ENCODE measurements at places on chromosomes 7 and 10.

- no peak for DNase-seq
These were observed 72.2 kb downstream of the MAPK8 start for GRCh38 chr10:48378675-48379074.

GRCh38 chr7:141652691-141653090, 49.3 kb downstream of the DENND11 start:
- no peak for DNase-seq

DNA sequence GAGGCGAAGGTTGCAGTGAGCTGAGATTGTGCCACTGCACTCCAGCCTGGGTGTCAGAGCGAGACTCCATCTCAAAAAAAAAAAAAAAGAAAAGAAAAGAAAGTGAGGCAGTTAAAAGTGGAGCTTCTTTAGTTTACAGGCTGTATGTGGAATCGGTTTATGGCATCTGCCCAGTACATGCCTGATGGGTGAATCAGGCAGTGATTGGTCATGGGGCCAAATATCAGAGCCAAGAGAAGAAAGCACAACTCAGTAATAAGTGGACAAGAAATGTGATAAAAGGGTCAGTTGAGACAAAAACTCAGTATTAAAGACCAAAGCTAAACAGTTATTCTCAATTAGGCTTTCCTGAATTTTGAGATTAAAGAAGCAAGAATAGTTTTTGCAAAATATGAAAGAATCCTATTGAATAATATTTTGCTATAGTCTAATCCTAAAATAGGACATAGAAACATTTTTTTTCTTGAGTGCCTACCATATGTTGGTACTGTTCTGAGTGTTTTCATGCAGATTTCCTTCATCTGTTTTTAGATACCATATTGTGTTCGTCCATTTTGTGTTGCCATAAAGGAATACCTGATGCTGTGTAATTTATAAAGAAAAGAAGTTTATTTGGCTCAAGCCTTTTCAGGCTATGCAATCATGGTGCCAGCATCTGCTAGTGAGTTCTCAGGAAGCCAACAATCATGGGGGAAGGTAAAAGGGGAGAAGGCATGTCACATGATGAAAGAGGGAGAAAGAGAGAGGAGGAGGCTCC, 14.4 kb downstream of the CDC14C start:
- DNase-seq: no peak

DNA sequence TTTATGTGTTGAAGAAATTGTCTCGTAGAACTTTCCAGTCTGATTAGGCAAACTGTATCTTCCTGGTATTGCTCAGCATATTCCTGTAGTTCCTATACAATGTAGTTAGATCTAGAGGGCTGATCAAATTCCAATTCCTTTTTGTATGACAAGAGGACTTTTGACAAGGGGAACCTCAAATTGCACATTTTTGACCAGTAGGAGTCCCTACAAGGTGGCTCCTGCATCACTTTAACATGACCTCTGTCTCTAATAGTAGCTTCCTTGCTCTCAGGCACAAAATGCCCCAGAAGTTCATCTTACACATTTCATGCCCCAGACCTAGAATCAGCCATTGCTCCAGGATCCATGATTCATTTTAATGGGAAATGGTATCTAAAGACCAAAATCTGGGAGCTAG, 18.7 kb downstream of the HERPUD2 start:
- no peak for DNase-seq

DNA sequence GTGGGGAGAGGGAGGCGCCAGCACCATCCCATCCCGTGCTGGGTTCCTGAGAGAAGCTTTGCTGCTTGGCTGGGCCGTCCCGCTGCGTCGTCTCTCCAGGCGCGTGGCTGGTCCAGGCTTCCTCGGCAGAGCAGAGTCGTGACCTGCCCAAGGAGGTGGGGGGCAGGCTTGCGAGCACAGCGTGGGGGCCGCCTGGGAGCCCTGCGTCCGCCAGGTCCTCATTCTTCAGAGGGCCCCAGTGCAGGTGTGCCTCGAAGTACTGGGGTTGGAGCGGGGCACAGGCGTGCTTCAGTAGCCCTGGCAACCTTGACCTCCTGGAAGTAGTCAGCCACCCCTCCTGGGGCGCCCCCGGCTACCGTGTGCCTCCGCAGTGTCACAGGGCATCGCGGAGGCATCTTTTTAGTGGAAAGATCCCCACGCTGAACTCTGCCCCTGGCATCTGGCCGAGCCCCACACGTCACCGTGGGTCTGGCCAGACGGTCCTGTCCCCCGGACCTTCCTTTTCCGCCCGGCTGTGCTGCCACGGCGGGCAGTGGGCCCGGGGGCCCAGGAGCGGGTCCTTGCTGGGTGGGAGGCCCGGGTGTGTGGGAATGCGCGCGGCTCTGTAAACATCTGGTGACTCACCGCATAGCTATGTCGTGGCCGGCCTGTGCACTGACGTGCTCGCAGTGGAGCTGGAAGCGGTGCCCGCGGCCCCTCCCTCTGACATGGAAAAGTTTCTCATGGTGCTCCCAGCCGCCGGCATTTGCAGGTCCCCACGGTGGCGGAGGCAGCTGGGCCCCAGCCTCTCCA, 6.4 kb downstream of the MAFK start:
- DNase-seq: peak; percentile 97

DNA sequence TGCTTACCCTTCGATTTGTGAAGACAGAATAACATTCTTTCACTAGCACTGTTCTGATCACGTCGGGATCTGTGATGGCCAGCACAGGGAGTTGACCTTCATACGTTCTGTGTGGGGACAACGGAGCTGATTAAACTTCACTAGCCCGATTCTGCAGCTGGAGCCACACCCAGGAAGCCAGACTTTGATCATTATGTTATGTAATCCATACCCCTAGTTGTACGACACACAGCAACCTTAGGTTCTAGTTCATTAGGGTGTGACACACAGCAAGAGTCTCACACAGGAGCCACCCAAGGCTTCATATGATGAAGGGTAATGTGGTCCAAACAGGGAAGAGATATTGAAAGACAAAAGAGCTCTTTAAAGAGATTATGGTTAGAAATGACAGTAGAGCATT, 7.2 kb downstream of the CYP3A5 start:
- DNase-seq: no peak

GRCh38 chr7:117014099-117014656, 60.9 kb downstream of the ST7 start:
- DNase-seq: no peak

GRCh38 chr7:15600298-15600697, 38.5 kb upstream of the AGMO start:
- no peak for DNase-seq

- DNase-seq: no peak
These were observed 78.6 kb upstream of the ADRB1 start for GRCh38 chr10:113965077-113965476.

DNA sequence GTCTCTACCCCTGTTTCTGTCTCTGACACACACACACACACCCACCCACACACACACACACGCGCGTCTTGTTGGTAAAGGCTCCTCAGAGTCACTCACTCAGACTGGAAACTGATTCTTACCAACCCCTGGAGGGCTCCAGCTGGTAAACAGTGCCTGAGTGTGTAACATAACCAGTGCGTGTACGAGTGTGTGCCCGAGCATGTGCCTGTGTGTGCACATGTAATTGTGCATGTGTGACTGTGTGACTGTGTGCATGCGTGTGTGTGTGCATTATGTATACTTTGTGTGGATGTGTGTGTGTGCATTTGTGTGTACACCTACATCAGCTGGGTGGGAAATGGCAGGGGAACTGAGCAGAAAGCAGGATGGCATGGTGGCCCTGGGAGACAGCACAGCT, 317.1 kb downstream of the WDR37 start:
- no peak for DNase-seq

GRCh38 chr10:80739963-80740715, 202.4 kb downstream of the SH2D4B start:
- DNase-seq: no peak

DNA sequence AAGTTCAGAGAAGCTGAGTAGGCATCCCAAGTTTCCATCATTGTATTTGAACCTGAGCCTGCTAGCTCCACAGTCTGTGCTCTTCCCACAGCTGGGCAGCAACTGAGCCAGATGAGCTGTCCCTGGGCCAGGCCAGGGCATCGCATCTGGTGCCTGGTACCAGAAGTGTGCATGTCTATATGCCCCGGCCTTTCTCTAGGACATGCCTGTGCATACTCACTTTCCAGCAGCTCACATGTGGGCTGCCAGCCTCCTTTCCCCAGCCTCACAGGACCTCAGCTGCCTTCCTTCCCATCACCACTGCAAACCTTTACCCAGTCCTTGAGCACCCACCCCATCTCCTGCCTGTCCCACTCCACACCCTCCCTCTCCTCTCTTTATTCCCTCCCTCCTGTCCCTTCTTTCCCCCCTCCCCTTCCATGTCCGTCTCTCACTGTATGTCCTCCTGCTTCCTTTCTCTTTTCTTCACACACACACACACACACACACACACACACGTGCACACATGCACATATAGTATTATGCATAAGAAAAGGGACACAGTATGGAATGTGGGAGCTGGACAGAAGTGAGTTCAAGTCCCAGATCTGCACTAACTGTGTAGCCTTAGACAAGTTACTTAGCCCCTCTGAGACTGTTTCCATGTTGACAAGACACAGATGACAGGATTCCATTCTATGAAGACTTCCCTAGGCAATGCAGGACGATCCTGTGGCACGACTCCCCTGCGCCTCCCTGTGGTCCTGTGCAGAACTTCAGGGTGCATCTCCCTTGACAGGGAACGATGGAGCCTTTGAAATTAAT, 10.9 kb downstream of the CDHR1 start:
- DNase-seq: peak; percentile 47

GRCh38 chr7:104272767-104273384, 55.5 kb upstream of the LHFPL3 start:
- DNase-seq: peak; percentile 29

DNA sequence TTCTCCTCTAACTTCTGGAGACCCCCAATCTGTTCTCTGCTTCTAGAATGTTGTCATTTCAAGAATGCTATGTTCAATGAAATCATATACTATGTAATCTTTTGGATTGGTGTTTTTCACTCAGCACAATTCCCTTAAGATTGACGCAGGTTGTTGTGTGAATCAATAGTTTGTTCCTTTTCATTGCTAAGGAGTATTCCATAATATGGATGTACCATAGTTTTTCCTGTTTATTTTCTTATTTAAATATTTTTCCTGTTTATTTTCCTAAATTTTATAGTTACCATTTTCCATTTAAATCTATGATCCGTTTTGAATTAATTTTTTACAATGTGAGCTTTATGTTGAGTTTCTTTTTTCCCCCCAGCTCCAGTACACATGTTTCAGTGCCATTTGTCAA, 604.5 kb downstream of the SUGCT start:
- no peak for DNase-seq

DNA sequence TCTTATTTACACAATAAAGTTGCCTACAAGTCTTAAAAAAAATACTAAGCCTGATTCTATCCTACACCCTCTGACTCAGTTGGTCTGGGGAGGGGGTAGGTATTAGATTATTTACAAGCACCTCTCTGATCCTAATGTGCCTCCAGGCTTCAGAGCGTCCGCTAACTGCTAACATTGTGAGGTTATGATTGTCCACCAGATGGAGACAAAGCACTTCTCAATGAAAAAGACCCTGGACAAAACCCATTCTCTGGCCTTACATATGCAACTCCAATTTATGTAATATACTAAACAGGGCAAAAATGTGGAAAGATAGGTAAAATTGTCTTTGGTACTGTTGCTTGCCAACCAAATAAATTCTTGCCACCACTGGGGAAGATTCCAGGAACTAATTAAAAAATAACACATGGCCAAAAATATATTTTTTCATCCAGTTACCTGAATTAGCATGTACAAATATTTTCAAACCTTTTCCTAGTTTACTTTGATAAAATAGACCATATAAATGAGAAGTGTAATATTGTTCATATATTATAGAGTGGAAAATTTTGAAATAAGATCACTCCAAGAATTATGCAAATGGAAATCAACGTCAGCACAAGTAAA, 92.4 kb downstream of the KIF20B start:
- peak; percentile 74 for DNase-seq

DNA sequence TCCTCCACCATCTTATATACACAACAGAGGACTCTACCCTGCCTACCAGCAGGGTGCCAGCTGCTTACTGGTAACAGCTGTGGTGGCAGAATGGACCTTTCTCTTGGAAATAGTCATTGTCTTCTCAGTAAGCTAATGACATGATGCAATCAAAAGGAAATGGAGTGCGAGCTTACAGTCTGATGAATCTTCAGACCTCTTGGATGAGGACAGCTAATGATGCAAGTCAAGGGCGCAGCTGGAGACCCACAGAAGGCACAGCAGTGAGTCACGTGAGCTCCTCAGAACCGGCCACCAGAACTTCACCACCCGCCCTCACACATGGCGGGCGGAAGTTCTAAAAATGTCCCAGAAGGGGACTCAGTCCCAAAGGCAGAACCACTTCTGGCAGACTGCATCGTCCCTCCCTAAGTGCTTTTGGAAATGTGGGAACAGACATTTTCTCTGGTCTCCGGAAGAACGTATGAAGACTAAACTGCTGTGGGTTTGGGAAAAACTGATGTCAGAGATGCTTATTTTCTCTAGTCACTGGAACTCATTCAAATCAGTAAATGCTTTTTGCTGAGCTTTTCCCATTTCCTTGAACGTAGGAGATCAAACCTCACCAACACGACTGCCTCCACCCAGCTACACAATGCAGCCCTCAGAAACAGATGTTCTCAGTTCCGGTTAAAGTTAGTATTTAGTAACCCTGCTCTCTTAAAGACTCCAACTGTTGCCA, 96.4 kb downstream of the FAS start:
- peak; percentile 27 for DNase-seq

GRCh38 chr7:67625257-67625737, 628.7 kb downstream of the TYW1 start:
- DNase-seq: peak; percentile 74

- DNase-seq: peak; percentile 29
These were observed 98.5 kb downstream of the ARHGAP22 start for GRCh38 chr10:48506147-48506917.

All from NCI-H460 (cell line).